ENCODE measurements at places on chromosomes 5 and 9.

DNA sequence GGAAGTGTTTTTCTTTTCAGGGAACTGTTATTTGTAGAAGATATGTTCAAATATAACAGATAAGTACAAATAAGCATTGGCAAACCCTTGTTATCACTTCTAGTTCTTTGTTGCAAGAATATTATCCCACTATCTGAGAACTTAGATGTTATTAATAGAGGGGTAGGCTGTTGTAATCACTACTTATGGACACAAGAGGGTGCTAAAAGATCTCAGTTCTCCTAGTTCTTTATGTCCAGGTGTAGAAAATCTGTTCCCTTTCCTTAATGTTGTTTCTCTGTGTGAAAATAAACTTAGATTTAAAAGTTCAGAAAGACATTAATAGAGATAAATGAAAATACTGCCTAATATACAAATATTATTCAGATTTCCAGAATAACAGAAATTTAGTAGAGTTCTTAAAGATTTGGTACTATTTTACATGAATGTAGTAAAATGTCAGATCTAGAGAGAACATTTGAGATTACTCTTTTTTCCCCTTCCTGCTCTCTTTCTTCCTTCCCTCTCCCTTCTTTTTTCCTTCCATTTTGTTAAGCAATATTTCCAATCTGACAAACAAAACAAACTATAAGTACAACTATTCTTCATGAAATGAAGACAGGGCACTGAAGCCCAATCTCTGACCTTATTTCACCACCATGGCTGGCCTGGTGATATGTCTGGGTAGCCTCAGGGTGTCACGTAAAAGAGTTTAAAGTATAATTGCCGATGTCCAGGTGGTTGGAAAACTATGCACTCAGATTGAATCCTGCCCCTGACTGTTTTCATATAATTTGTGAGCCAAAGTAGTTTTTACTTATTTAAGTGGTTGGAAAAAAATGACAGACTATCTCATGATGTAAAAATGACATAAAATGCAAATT is 43.6 kb upstream of the C5orf46 start:
- no peak for DNase-seq

- no peak for DNase-seq
These were observed 266.4 kb upstream of the FBXL7 start for GRCh38 chr5:15233566-15233965.

DNA sequence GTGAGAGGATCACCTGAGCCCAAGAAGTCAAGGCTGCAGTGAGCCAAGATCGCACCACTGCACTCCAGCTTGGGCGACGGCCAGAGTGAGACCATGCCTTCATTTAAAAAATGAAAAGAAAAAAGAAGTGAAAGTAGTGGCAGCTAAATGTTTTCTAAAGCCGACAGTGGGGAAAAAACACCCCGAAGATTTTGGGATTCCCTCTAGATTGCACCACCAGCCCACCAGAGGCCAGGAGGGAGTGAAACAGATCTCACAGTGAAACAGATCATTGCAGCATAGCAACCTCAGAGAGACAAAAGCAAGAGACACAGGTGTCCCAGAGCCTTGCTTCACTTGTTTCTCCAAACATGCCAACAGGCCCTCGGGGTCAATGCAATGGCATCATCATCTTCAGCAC is 156.8 kb downstream of the PAX5 start:
- DNase-seq, result no peak

DNA sequence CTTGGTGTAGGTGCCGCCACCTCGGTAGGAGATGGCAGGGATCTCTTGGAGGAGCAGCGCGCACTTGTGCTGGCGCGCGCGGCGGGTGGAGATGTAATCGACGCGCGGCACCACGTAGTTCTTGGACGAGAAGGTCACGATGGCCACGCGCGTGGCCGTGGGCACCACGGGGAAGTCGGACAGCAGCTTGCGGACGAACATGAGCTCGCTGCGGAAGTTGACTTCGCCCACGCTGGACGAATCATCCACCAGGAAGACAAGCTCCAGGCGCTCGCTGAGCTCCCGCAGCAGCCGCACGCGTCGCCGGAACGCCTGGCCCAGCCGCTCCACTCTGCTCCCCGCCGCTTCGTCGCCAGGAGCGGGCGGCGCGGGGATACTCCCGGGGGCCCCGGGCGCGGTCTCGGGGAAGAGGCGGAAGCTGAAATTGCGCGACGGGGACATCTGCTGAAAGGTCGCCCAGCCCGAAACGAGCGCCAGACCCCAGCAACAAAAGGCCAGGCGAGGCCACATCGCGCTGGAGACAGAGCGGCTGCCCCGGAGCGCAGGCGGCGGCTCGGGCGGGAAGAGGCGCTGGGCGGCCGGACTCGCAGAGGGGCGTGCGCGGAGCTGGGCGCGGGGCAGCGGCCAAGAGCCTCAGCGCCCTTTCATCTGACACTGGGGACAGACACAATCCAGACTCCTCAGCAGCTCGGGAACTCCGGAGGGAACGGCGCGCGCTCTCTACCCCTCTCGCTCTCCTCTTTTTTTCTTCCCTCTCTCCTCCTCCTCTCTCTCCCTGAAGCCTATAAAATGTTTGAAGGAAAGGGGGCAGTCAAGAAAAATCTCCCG is at the start of gene SVEP1:
SVEP1 (minus strand) TSS at position 708 of the 828 bp plus-strand sequence; CDS start at position 510, 198 bp downstream.
- DNase-seq, result no peak

DNA sequence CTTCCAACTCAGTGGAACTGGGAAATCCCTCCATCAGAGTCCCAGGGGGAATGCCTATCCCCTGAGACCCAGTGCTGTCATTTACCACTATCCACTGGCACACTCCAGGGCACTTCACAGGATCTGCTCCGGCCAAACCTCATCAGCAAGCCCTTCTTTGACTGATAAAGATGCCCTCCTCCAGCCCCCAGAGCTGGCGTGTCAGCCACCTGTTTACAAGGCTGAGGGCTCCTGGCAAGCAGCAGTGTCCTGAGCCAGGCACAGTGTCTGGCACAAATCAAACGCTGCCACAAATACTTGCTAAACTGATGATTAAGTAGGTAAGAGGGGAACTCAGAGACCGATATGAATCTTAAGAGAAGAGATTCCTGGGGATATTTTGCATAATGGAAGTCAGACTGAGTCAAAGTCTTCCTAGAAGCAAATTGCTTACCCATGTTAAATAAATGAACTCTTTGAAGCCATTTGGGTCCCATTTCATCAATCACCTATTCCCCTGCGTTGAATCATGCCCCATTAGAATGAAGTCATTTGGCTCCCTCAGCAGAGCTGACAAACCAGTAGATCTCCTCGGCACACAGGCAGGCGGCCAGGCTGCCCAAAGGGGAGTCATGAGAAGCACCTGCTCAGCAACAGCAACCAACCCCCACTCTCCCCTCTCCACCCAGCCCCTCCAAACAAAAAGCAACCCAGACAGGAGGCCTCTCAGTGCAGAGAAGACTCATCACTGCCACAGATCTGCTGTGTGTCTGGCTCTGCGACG is 97.4 kb downstream of the CDK5RAP2 start:
- DNase-seq, result no peak

Measured in activated naive CD8-positive, alpha-beta T cell treated with anti-CD3 and anti-CD28 coated beads, Interleukin-2, amount 50 U/mL, for 16 hours (primary cell).